GM23338 (cell line): ENCODE measurements at places on chromosomes 16 and 17. TPM values are rescaled to one million over a fixed set of nuclear protein-coding genes. Genes with fewer than 3 reads are reported as not detected.
A peak's percentile ranks its signal among the peaks of the same experiment; 100 is the strongest.

The MFSD6L gene
- polyA plus RNA-seq: 0.52 and 1.4 TPM in 2 replicates

The SSTR5 gene
- polyA plus RNA-seq: 0.60 TPM in 1 of 2 replicates, not detected in the other

The GLTPD2 gene
- polyA plus RNA-seq: 0.33 and 0.47 TPM in 2 replicates

The BIRC5 gene
- 111 and 132 TPM in 2 replicates for polyA plus RNA-seq

The KRT17 gene
- 1.8 TPM in 2 replicates for polyA plus RNA-seq

- DNase-seq: peak; percentile 3
These were observed 162.6 kb downstream of the CA10 start for GRCh38 chr17:51995797-51996403.

DNA sequence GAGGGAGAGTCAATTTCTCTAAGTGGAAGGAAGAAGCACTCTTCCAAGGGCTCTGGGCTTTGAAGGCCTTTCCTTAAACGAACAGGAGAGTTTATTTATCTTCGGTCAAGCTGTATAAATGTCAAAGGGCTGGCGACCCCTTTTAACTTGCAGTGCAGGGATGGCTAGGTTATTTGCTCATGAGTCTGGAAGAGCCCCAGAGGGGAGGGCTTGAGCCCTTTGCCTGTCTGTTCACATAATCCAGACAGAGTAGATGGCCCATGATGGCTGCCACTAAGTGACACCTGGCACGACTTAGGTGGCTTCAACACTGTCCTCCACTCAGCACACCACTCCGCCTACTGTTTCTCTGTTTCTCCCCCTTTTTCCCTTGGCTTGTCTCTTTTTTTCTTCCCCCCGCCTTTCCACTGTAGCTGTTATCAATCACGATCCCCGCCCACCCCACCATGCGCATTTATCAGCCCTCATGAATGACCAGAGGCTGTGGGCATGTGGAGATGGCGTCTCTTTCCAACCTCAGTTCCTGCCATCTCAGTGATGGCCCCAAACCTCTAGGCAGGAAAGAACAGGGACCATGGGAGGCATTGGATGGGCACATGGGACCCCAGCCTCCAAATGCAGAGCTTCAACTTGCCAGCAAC, 408.7 kb upstream of the TNRC6C start:
- DNase-seq: no peak

DNA sequence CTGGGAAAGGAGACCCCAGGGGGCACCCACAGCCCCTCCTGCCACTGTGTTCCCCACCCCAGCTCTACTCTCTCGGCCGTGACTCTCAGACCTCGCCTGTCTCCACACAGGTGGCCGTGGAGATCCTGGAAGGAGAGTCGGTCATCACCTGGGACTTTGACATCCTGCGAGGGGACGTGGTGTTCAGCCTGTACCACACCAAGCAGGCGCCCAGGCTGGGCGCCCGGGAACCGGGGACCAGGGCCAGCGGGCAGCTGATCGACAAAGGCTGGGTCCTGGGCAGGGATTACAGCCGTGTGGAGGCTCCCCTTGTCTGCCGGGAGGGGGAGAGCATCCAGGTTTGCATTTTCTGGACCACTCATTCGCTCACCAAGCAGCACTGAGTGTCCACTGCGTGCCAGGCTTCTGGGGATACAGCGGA, 25.4 kb downstream of the NAGPA start:
- no peak for DNase-seq

DNA sequence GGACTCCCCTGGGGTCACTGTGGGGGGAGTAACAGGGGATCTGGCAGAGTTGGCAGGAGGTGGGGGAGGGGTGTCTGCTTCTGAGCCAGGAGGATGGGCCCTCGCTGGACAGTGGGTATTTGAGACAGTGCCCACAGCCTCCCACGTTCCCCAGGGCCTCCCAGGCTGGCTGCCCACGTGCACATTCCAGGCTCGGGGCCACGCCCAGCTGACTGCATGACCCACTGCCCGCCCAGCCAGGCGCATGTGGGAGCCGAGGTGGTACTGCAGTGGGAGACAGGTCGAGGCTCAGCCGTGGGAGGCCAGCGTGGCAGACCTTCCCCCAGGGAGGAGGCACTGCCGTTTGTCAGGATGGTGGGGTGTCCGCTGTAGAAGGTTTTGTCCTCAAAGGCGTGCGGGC, 38.8 kb downstream of the BAHCC1 start:
- no peak for DNase-seq

DNA sequence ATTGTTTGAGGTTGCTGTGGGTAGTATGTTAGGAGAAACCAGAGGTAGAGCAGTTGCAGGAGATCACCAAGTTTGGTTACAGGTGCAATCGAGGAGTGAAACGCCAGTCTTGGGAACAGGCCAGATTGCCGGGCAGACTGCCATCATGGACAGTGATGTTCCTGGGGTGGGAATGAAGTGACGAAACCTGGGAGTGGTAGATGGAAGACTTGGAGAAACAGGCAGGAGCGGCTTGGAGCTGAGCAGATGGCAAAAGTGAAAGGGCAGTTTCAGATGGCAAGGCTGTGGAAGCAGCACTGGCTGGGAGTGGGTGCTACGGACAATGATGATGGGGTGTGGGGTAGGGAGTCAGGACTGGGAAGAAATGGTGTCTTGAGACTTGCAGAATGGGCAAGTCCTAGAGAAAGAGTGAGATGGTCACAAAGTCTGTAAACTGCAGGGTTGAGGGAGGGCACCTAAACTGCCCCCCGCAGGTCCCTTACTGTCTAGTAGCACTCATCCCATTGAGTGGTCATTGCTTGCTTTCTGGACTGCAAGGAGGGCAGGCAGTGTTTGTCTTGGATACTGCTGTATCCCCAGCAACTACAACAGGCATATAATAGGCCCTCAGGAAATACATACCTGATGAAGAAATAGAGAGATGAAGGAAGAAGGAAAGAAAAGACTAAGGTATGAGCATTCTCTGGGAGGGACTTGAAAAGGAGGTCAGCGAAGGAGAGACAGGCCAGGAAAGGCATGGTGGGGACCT, 29.5 kb upstream of the ULK2 start:
- no peak for DNase-seq

DNA sequence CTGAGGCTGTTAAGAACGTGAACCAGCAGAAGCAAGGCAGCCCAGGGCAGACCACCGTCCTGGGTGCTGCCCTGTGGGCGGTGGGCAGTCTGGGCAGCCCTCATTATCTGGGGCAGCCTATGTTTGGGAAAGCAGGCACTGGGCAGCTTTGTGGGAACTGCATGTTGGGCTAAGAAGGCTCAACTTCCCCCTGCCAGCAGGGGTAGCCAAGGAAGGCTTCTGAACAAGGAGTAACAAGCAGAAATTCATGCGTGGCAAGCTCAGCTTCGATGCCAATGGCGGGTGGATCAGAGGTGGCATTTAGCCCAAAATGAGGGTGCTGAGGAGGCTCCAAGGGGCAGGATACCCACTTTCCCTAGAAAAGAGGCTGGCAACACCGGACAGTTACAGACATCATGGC, 42.7 kb upstream of the METRNL start:
- no peak for DNase-seq

DNA sequence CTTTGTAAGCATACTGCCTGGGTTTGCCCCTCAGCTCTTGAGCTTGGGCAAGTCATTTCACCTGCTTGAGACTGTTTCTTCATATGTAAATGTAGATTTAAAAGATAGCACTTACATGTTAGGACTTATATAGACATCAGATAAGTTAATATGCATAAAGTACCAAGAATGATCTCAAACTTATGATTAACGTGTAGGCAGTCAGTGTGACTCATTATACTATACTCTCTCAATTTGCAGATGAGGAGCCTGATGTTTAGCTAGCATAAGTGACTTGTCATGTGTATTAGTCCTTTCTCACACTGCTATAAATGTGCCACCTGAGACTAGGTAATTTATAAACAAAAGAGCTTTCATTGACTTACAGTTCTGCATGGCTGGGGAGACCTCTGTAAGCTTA, 690.5 kb downstream of the KCNJ2 start:
- DNase-seq: no peak

DNA sequence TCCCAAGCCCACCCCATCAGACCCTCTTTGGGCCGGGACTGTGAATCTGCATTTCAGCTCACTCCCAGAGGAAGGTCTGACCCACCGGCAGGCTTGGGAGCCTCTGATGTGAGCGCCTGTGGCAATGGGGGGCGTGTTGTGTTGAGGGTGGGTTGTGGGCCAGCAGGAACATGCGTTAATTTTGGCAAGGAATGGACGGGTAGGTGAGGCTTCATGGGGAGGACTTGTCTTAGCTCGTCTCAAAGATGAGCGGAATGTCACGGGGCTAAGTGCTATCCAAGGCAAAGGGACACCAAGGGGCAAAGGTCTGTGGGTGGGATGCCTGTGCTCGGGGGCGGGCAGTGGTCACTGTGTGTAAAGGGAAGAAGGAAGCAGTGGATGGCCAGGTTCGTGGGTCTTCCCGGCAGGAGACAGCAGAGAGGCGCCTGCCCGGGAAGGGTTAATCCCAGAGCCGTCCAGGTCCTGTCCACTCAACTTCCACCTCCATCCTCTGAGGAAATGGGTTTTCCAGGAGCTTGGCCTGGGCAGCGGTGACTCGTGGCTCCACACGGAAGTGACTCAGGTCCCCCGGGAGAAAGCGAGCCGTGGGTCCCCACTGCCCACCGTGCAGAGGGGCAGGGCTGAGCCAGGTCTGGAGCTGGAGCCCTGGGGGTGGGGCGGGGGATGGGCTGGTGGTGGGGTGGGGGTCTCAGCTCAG, 17.4 kb downstream of the ADGRG1 start:
- no peak for DNase-seq

- no peak for DNase-seq
These were observed 13.9 kb downstream of the CLUH start for GRCh38 chr17:2697611-2698162.

DNA sequence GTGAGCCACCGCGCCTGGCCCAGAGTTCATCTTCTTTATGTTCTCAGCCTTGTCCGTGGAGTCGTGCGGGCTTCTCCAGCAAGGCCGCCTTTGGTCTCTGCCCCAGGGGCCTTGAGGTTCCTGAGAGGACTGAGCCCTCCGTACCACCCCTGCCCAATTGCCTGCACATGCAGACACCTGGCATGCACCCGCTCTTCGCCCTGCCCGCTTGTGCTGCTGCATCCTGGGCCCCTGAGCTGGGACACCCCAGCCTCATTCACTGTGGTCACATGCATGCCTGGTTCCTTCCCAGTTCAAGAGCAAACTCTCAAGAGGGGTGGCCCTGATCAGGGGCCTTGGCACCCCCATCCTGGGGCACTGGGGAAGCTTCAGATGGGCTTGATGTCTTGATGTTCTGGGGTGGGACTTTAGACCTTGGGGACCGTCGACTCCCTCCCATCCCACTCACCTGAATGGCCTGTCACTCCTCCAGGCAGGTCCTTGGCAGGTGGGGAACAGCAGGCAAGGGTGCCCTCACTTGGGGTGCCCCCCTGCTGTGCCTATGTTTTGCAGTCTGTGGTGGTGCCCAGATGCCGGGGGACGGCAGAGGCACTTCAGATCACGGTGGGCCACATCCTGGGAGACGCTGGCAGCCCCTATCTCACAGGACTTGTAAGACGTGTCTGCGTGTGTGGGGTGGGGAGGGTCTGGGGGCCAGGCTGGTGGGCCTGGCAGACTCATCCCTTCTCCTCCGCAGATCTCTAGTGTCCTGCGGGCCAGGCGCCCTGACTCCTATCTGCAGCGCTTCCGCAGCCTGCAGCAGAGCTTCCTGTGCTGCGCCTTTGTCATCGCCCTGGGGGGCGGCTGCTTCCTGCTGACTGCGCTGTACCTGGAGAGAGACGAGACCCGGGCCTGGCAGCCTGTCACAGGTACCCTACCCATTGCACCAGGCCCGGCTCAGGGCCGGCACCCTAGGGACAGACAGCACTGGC, 12.7 kb upstream of the SPNS2 start:
- no peak for DNase-seq

- DNase-seq: peak; percentile 97
These were observed 22.3 kb upstream of the ZNHIT3 start for GRCh38 chr17:36463916-36464764.

DNA sequence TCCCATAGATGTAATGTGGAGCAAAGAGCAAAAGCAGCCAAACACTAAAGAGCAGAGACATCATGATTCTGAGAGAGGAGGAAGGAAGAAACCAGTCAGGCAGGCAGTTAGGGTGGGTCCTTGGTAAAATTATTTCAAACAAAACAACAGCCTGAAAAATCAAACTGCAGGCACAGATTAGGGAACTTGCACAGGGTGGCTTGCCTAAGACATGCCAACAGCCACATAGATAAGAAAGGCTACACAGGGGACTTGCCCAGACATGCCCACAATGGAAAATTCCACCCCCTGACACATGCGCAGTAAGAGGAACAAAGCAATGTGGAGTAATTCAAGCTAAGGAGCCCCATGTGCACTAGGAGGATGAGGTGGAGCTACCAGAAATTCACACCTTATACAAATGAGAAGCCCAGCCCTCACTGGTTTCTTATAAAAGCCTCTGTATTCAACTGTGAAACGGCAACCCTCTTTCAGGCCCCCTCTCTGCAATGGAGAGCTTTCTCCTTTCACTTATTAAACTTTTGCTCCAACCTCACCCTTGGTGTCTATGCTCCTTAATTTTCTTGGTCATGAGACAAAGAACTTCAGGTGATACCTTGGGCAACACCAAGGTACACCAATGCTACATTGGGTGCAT, 7.3 kb upstream of the GAS7 start:
- peak; percentile 33 for DNase-seq

DNA sequence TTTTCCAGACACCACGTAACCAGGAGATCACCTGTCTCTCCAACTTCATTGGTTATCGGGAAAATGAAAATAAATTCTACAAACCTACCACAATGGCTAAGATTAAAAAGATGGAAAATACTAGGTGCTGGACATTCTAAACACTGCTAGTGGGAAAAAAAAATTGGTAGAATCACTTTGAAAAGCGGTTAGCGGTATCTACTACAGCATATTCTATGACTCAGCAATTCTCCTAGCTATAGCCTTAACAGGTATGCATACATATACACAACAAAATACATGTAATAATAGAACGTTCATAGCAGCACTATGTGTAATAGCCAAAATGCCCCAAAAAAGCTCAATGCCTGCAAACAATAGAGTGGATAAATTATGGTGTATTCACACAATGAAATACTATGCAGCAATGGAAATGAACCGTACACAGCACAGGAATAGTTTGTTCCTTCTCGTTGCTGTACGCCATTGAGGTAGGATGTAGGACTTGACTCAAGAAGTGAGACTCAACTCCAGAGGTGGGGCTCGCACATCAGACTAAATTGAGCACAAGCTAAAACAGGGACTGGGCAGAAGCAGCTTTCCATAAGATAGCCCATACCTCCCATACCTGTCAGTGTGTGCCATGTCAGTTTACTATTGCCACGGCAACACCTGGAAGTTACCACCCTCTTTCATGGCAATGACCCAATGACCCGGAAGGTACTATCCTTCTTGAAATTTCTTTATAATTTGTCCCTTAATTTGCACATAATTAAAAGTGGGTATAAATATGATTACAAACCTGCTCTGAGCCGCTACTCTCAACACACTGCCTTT, 44.8 kb downstream of the RNF157 start:
- no peak for DNase-seq

- DNase-seq: peak; percentile 70
These were observed 1.6 kb downstream of the AHSP start for GRCh38 chr16:31529108-31529936.
